ENCODE measurements at places on chromosomes 12 and 14.

GRCh38 chr12:29253906-29254625 is 105.0 kb downstream of the FAR2 start:
- DNase-seq = no peak

DNA sequence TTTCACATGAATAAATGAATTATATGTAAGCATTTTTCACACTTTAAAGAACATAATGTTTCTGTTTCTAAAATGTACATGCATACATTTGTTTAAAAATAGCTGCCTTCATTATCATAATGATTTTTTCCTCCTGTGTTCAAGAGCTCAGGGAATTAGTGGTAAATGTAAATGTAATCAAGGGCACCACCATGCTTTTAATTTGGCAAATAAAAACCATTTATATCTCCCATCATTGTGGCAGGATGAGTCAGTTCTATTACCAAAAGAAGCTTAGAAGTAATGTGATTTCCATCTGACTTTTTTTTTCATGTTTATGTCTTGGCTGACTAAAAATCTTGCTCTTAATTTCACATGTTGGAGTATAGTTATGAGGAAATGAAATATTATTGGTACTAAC is 176.1 kb downstream of the GXYLT1 start:
- DNase-seq = no peak

DNA sequence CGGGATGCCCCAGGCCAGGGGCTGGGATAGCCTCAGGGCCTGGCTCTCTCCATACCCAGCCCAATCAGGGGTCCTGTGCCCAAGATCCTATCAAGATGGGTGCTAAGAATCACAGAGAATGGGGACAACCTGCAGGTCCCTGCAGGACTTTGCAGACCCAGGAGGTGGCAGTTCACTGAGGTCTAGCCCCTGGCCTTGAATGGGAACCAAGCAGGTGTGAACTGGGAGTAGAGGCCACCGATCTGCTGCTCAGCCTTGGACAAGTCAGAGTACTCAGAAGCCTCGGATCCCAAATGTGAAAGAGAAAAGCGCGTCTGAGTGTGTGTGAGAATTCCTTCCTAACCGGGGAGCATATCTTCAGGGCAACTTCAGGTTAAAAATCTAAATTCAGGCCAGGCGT is 76.2 kb downstream of the ARL6IP4 start:
- no peak for DNase-seq

DNA sequence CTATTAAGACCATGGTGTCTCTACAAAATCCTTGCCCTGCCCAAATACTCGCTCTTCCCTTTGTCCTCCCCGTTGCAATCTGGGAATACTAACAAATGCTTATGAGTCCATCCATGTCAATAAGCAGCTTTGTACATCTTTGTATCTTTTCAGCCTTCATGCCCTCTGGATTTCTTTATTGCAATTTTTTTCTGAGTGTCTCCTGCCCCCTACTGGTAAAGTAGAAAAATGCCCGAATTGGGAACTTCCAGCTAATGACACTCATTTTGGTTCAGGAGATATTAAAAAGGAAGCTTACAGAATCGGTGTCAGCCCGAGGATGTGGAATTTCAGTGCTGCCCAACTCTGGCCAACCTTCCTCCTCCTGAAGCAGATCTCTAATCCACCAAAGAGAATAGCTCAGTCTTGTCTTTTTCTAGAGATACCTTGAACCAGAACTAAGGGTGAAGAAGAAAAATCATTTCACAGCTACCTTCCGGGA is 46.0 kb downstream of the SH2B3 start:
- DNase-seq = no peak

GRCh38 chr12:97601934-97602720 is 139.5 kb downstream of the RMST start:
- no peak for DNase-seq

GRCh38 chr14:37992499-37992898 is 215.2 kb upstream of the SSTR1 start:
- DNase-seq = no peak

DNA sequence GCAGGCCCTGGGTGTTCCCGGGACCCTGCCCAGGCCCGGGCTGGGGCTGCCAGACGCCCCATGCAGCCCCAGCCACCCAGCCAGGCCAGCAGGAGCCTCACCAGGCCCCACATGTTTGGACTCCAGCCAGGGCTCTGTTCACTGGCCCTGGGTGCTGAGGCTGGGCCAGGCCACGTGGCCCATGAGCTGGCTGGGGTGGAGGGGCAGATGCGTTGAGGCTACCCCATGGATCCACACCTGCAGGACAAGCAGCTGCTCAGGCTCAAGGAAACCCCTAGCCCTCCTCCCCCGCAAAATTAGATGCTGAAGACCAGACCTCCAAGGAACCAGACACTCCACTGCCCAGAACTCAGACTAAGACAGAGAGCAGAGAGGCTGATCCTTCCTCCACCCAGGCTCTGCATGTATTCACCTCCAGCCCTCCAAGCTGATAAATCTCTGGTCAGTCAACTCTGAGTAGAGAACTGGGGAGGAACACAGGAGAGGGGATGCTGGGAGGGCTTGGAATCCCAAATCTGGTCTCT is 1.6 kb downstream of the CDH24 start:
- no peak for DNase-seq

- no peak for DNase-seq
These were observed 283.7 kb upstream of the PRKD1 start for GRCh38 chr14:30211326-30211725.

GRCh38 chr14:68247274-68247673 is 427.7 kb downstream of the RAD51B start:
- DNase-seq = no peak

DNA sequence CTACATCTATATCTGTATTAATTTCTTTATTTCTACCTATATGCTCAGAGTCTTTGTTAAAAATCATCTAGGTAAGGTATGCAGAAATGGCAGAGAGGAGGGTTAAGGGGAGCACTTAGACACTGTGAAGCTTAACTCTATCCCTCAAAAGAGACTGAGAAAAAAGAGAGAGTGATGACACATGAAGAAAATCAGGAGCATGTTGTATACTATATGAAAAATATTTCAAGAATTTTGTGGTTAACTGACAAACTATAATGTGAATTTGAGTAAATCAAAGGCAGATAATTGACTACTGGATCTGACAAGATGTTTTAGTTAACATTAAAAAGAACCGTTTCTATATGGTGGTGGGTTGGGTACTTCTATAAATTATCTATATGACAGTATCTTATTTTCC is 1814.2 kb upstream of the SEL1L start:
- DNase-seq = no peak

GRCh38 chr14:25037032-25037431 is 12.9 kb downstream of the STXBP6 start:
- DNase-seq = no peak

DNA sequence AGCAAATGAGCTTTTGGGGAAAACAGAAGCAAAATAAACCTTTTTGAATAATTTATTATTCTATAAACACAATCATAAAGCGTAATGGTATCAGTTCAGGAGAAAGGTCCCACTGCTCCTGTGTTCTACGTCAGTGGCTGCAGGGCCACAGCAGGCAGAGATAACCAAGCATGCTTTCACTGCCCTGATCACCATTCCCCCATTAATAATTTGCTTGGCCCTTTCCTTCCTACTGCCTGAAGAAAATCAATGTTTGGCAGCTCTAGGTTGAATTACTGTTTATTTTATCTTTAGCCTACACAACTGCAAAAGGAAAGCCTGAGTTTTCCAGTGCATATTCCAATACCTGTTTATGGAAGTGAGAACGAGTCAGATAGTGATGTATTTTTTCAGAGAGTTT is 369.9 kb downstream of the DIO2 start:
- no peak for DNase-seq

DNA sequence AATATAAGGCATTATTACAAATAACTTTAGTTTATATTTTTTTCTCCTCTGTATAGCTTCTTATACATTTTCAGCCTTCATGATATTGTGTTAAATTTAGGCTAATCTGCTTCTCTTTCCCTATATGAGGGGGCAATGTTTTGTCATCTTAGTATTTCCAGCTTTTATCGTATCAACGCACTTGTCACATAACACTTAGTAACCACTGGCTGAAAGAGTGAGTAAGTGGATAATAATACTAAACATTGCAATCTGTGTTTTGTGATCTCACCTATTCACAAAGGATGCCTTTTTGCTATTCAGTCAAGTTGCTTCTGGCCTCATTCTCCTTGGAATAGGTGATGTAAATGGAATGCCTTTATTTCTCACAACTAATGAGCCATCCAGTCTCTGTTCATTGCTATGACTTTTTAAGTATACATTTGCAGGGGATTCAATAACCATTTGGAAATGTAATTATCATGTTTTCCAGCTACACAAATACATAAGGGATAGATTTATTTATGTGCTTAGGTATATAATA is 260.9 kb downstream of the BMP4 start:
- no peak for DNase-seq

DNA sequence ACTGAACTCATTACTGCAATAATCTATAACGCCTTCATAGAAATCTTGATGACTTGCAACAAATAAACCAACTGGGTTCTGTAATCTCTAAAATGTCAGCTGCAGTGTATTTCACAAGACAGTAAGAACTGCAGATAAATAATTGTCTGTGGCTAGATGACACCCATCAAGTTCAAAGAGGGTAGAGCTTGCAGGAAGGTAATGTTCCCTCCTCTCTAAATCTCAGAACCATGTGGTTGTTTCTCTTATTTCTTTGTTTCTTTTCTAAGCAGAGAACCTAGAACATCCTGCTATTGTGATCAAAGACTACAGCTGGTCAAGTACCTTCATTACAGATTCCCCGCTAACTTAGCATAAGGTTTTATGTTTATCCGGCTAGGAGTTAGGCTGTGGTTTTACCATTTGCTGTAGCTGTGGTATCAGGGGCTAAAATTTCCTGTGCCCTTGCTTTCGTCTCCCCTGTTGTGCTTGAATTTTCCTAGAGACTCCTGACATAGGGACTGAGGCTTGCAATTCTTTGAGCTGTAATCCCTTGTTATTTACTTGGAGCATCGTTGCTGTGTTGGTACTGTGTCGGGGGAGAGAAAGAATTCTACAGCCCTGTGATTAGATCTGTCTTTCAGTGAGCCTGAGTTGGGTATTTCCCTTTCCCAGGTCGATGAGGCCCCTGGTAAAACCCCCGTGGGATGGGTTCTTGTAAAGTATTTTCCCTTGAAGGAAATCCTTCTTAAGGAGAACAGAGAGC is 253.1 kb upstream of the BTG1 start:
- no peak for DNase-seq

DNA sequence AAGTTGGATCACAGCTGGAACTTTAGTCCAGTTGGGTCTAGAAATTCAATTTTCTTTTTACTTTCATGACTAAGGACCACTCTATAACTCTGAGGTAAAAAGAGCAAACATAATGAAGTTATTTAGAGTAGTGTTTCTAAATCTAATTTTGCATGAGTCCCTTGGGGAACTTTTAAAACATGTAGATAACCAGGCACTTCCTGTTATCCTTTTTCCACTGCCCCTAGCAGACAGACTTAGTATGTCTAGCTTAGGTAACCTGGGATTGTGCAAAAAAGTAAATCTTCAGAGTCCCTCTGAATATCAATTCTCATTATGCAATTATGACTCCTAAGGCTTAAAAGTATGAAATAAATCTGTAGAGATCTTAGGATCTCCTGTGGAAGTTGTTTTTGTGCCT is 371.2 kb downstream of the DIO2 start:
- DNase-seq = no peak

DNA sequence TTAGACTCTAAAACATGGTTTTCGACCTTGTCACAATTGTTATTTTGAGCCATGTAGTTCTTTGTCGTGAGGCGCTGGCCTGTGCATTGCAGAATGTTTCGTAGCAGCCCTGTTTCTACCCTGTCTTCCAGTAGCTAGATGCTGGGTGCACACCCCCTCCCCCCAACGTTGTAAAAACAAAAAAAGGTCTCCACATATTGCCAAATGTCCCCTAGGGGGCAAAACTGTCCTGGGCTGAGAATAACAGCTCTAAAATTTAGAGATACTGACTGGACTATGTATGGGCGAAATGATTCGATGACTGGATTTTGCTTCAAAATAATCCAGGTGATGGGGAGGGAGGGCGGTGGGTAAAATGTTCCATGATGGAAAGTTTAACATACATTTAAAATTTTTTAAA is 126.1 kb upstream of the FUT8 start:
- DNase-seq = no peak

DNA sequence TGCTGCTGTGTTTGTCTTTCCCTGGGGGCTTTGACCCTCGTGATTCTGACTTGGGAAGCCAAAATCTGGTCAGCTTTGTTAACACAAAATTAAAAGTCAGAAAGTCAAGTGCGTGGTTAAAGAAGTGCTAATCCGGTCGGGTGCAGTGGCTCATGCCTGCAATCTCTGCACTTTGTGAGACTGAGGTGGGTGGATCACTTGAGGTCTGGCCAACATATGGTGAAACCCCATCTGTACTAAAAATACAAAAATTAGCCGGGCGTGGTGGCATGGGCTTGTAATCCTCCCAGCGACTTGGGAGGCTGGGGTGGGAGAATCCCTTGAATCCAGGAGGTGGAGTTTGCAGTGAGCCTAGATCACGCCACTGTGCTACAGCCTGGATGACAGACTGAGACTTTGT is 844.6 kb downstream of the VRK1 start:
- DNase-seq = no peak

Measured in mucosa of descending colon (tissue), 3 donors.